ENCODE measurements at places on chromosomes 6 and 20.

DNA sequence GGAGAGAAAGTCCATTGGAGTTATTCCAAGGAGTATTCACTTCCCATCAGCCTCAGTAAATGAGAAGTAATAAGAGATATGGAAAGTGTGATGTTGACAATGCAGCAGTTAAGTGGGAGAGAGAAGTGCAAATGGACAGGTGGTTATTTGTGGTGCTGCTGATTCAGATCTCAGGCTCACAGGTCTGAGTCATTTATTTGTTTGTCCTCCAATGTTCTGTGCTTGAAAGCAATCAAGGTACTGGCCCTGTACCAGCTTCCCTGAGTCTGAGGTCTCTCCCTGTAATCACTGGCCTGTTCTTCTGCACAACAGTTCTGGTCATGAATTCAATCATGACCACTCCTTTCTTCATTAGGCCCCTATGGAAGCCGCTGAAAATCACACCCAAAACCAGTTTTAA lies 827.7 kb downstream of the MAFB start:
- no peak for DNase-seq

DNA sequence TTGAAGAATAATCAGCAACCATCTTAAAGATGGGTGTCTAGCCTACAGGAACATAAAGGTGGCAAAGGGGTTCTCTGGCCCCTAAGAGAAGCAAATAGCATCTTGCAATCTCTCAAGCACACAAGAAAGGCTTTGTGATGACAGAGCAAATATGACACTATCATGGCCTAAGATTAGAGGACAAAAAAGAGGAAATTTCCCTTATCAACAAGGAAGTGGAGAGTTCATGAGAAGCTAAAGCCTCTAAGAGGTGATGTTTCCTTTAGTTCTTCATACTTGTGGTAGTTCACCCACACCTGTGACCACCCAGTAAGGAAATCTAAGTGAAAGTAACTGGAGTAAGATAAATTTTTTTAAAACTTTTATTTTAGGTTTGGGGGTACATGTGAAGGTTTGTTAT lies 88.4 kb downstream of the OLIG3 start:
- no peak for DNase-seq

DNA sequence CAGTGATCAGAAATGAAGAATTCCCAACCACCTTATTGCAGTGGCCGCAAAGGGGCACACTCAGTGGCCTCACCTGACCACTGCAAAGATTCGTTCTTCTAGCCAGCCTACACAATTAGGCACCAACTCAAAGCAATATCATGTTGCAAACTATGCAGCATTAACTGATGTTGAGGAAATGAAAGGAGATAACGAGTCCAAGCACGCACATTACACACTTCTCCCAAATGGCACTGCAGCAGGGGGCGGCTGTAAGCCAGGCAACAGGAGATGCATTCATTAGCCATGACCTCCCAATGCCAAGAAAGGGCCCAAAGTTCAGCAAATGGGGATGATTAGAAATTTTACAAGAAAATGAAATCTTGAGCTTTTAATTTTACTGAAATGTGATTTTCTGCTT lies 39.3 kb downstream of the ATXN1 start:
- DNase-seq: no peak

DNA sequence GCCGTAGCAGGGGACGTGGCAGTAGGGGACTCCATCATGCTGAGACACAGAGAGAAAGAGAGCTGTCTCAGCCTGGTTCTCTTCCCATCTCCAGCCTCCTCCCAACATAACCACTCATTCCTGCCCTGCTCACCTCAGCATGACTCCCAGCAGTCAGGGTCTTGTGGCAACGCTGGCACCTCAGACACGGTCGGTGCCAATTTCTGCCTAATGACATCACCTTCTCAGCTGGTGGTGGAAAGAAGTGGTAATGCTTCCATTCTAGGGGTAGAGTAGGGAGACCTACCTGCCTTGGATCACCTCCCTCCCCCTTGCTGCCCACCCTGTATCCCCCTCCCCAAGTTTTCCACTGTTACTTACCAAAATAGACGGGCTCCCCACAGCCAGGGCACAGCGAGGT lies 2.5 kb downstream of the CRIP3 start:
- DNase-seq: no peak

DNA sequence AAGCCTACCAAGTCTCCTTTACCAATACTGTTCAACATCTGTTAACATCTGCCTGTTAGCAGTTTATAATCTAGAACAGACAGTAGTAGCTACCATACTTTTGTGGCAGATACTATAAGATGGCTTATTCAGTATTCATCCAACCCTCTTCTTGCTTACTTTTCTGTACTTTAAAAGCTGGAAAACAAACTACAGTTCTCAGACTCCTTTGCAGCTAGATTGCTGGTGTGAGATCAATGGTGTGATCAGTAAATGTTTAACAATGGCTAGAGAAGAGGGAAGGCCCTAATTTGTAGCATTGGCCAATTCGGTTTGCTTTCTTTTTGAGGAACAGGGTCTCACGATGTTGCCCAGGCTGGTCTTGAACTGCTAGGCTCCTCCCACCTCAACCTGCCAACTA lies 3.5 kb upstream of the REV3L start:
- DNase-seq: no peak

DNA sequence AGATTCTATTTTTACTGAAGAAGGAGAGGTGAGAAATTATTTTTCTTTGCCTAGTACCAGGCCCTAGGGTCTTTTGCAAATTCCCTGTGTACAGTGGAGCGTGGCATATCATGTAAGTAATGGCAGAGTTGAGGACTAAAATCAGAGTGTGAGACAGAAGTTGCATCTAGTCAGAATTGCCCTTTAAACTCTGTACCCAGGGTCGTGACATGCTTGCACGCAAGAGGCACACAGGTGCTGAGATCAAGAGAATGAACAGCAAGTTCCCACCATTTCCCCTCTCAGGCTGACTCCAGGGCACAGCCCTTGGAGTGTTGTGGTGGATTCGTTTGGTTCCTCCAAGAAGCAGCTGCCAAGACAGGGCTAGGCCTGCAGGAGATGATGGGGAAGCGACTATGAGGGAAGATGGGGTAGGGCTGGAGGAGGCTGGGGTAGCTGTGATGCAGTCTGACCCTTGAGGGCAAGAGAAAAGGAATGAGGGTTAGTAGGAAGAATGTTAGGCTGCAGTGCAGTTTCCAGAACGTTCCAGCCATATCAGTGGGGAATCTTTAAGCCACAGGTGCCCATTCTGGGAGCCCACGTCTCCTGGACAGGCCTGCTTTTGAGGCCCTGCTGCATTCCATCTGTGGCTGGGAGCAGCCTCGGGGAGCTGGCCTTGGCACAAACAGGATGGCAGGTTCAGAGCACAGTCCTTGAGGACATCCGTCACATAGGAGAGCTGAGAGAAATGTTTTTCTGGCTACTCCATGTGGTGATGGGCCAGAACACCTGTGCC lies 6.9 kb downstream of the NELFCD start:
- no peak for DNase-seq

DNA sequence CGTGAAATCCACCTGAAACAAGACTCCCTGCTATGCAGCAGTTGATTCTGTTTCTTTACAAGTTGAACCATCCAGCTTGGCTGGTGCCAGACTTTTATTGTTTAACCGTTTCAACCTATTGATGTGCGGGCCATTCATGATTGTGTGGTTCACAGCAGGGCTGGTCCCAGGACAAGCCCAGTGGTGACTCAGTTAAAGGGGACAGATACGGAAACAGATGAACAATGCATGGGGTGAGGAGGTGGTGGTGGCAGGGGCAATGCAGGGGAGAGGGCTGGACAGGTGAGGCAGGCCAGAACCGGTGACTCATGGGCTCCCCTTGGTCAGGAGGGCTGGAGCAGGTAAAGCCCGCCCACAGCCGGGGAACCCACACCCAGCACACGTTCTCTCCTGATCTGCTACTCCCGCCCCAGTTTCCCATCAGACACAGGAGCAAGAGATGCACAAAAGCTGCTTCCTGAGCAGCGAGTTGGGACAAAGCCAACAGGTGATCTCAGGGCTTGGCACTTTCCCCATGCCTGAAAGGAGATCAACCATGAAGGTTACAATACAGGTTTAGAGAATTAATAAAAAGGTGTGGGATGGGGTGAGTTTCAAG lies 232.2 kb downstream of the LY86 start:
- no peak for DNase-seq

GRCh38 chr6:7241709-7242645 lies 71.0 kb downstream of the SSR1 start:
- DNase-seq: no peak

DNA sequence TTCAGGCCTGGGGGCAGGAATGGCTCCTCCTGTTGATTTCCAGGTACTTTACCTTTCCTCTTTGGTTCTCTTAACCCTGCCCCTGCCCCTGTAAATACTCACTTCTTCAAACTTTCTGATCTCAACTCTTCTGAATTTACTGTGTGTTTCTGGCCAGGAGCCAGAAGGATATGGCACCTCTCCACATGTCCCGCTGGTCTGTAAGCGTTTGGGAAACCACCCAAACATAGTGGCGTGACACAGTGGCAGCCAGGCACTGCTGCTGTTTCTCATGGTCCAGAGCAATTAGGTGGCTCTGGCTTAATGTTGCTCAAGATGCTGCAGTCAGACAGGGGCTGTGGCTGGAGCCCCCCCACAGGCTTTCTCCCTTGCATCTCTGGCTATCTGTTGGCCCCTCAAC lies 374.5 kb downstream of the RNGTT start:
- no peak for DNase-seq

GRCh38 chr20:34365765-34366213 lies 2.7 kb downstream of the ITCH start:
- no peak for DNase-seq

DNA sequence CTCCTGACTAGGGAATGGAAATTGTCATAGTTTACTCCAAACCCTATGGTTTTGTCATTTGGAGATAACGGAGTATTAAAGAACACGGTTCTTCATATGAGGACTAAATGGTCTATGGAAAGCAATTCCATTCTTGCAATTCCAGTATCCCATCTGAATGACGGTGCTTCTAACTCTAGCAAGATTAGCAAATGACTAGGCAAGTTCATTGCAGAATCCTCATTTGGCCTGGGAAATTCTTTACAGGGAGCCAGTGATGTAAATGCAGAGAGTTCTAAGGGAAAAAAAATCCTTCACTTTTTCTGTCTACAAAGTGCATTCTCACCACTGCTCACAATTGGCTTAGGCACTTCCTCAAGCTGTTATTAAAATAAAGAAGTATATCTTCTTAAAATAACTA lies 111.5 kb downstream of the MOXD1 start:
- no peak for DNase-seq

- DNase-seq: no peak
These were observed 520.8 kb downstream of the EPM2A start for GRCh38 chr6:145214570-145214969.

DNA sequence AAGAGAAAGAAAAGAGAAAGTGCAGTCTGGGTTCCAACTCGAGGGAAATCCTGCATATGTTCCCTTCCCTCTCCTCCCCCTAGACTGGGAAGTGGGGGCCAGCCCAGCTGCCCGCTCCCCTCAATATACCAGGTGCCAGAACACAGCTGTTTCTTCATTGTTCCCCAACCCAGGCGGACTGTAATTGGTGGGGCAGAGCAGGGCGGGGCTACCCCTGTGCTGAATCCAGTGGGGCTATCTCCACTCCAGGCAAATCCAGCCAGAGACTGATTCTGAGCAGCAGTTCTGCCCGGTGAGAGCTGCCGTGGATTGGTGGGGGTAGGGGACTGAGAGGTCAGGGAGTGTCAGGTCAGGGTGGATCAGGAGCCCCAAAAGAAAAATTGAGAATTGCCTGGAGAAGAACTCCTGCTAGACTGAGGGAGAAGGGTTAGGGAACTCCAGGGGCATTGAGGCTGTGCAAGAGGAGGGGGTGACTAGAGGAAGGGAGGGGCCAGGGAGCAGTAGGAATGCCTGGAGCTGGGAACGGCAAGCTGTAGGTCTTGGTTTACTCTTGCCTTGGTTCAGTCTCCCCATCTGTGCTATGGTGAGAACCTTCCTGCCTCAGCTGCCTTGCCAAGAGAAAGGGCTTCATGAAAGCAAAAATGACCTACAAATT lies at the start of gene MYMX:
MYMX (plus strand) TSS at position 250 of the 655 bp plus-strand sequence. CDS start 546 bp downstream, outside the sequence.
- no peak for DNase-seq

- DNase-seq: no peak
These were observed 381.6 kb downstream of the UTRN start for GRCh38 chr6:144666781-144667180.

DNA sequence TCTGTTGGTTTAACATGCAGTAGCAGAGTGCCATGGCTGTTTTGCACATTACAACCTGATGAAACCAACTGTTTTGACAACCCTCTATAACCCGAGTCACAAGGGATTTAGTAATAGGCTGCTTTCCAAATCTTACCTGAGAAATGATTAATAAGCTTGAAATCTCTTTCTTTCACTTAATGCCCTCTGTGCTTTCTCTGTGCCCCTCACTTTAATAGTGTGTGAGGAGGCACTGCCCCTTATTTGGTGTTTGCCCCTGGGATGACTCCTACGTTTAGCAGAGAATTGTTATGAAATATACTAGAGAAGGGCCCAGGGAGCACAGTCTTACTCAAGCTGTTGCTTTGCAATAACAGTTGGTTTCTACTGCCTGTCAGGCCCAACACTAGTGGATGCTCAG lies 31.0 kb upstream of the PTCHD4 start:
- no peak for DNase-seq

- no peak for DNase-seq
These were observed 22.6 kb downstream of the TRERF1 start for GRCh38 chr6:42429042-42429585.

GRCh38 chr6:52361414-52361944 lies 472 bp upstream of the PAQR8 start:
- no peak for DNase-seq

- no peak for DNase-seq
These were observed 287.0 kb downstream of the PACRG start for GRCh38 chr6:163014736-163015135.

- DNase-seq: no peak
These were observed 22.2 kb upstream of the ZBTB2 start for GRCh38 chr6:151413372-151414145.

DNA sequence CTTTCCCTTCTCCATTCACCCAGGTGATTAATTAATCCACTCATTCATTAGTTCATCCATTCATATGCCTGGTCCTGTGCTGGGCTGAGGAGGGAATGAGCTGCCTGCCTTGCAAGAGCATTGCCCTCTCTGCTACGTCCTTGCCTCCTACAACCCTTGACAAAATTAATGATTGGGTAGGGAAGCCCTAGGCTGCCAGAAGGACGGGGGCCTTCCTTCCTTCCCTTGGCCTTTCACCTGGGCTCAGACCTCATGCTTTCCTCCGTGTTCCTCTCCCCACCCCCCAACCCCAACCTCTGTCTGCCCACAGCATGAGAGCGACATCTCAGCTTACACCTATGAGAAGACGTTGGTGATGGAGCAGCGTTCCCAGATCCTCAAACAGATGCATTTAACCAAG lies 25.6 kb downstream of the SLC12A5 start:
- no peak for DNase-seq

GRCh38 chr6:31815025-31815838 lies at the start of the genes HSPA1A and HSPA1L:
TSS of gene HSPA1A (plus strand) at chr6:31815543. CDS start at chr6:31815757, 214 bp downstream.
TSS of gene HSPA1L (minus strand) at chr6:31815283. CDS start at chr6:31811972, 3,311 bp downstream.
- DNase-seq: peak; percentile 61
